ENCODE measurements at places on chromosomes 13 and 19.

DNA sequence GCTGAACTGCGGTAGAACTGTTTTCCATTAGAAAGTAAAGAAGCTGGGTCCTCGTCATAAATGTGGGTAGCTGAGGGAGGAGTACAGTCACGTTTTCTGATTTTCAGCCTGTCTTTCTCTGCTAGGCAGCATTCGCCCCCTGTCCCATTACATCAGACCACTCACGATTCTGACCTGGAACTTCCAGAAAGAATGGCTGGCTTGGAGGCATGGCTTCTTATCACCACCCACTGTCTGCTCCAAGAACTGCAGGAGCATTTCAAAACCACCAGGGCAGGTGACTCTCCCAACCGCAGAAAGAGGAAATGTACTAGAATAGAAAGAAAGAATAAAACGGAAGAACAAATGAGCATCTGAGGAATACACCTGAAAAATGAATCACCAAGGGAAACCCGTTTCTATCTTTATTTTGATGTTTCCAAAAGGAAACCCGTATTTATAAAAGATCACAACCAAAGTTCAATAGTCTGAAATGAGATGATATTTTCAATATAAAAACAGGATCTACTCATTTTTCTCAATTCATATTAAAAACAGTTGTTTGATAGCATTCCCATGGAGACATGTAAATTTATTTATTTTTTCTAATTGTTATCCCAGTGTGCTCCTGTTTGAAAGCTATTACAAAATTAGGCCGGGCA is 22.1 kb upstream of the POMP start:
- peak; percentile 18 for DNase-seq

DNA sequence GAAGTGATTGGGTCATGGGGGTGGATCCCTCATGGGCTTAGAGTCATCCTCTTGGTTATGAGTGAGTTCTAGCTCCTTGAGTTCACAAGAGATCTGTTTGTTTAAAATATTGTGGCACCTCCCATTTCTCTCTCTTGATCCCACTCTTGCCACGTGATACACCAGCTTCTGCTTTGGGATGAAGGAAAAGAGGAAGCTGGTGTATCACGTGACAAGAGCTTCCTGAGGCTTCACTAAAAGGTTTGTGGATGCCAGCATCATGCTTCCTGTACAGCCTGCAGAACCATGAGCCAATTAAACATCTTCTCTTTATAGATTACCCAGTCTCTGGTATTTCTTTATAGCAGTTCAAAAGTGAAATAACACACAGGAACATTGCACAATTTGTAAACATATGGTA is 352.5 kb upstream of the ATXN8OS start:
- DNase-seq: no peak

GRCh38 chr13:20514866-20515265 is 10.8 kb downstream of the CRYL1 start:
- no peak for DNase-seq

GRCh38 chr13:43883631-43884030 is 3.9 kb downstream of the LACC1 start:
- DNase-seq: no peak

- no peak for DNase-seq
Observed at GRCh38 chr19:32130332-32130731, 215.1 kb upstream of the ZNF507 start.

- DNase-seq: no peak
Observed at GRCh38 chr19:48509467-48510194, 2.0 kb downstream of the LMTK3 start.

- DNase-seq: no peak
Observed at GRCh38 chr13:41516760-41517159, 59.4 kb downstream of the RGCC start.

DNA sequence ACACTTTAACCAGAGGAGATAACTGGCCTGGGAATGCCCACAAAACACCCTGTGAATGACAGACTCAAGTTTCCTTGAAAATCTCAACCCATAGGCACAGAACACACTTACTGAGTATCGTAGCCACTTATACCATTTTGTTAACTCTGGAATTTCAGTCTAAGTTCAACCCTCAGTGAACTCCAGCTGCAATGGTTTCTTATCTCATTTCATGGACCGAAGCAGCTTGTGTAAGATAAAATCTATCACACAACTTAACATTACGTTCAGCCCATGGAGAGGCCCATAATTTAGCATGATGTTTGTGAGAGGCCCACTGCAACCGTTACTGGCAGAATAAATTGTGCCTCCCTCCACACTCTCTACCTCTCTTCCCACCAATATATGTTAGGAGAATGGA is 323.0 kb downstream of the DNAJC15 start:
- no peak for DNase-seq

DNA sequence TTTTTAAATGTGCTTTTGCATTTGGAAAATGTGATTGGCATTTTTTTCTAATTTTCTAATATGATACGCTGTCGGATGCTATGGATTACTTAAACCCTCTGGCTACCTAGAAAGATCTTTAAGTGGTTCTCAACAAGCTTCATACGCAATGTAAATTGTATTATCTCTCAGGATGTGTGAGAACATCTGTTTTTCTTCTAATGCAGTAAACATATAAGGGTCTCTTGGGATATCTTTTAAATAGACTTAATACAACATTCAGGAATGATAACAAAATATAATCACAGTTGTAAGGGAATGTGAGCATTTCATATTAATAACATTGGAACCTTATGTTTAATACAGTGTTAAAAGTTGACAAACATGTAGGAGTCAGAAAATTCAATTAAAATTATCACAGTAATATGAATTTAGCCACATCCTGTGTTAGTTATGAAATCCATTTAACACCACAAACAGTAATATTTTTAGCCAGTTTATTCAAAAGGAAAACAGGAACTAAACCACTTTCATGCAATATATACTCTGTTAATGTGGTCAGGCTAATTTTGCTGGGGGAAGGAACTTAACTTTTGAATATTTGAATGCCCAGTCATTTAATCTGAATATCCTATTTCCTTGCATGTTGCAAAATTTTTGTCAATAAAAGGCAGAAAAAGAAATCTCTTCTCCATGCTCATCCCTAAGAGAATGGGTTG is 15.0 kb upstream of the ALOX5AP start:
- no peak for DNase-seq

DNA sequence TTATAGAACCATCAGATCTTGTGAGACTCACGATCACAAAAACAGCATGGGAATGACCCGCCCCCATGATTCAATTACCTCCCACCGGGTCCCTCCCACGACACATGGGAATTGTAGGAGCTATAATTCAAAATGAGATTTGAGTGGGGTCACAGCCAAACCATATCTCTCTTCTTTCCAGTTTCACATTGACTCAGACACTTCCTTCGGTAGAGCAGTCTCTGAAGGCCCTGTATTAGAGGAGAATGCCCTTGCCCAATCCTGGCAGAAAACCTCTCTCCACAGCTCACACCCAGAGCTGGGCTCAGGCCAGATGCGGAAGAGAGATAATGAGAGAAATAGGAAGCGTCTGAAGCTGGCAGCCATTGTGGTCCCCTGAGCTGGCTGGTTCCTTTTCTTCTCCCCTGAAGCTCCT is 72.4 kb upstream of the CLDN10 start:
- DNase-seq: peak; percentile 15

GRCh38 chr13:46665633-46666482 is 112.9 kb downstream of the LRCH1 start:
- no peak for DNase-seq

DNA sequence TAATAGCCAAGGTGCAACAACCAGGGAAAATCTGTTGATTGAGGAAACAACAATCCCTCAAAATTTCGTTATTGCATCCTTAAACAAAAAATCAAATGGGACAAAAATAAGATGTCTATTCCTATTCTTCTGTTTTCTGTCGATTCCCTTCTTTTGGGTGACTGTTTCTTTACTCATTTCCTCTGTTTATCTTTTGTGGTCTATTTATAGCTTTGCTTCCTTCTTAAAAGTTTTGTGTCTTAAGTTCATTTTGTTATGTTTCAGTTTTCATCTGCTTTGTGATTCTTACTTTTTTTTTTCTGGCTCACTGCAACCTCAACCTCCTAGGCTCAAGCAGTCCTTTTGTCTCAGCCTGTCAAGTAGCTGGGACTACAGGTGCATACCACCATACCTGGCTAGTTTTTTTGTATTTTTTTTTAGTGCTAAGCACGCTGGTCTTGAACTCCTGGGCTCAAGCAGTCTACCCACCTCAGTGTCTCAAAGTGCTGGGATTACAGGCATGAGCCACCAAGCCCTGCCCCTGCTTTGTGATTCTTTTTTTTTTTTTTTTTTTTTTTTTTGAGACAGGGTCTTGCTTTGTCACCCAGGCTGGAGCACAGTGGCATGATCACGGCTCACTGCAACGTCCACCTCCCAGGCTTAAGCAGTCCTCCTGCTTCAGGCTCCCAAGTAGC is 10.4 kb downstream of the ZNF146 start:
- no peak for DNase-seq

- DNase-seq: peak; percentile 19
Observed at GRCh38 chr13:71866335-71867130, 471 bp downstream of the DACH1 start.

- peak; percentile 83 for DNase-seq
Observed at GRCh38 chr13:108215436-108215835, at the start of gene LIG4. TSS of gene LIG4 (minus strand) at chr13:108215536. CDS start at chr13:108211268, 4,268 bp downstream.

- DNase-seq: no peak
Observed at GRCh38 chr13:79225487-79226232, 180.4 kb downstream of the RBM26 start.

GRCh38 chr19:31943191-31943661 is 402.2 kb upstream of the ZNF507 start:
- DNase-seq: no peak

GRCh38 chr13:89577301-89577700 is 1770.2 kb upstream of the MIR17HG start:
- no peak for DNase-seq

- no peak for DNase-seq
Observed at GRCh38 chr13:102817907-102818306, 19.0 kb downstream of the BIVM start.

- DNase-seq: peak; percentile 57
Observed at GRCh38 chr13:99605420-99606323, 104.4 kb downstream of the TM9SF2 start.

- no peak for DNase-seq
Observed at GRCh38 chr13:19645000-19645399, 11.5 kb downstream of the MPHOSPH8 start.
